Small intestine (tissue), 16 donors: ENCODE measurements at places on chromosomes 5 and 9. TPM values are rescaled to one million over a fixed set of nuclear protein-coding genes. Genes with fewer than 3 reads are reported as not detected.

The ANKRD31 gene
- 0.22 TPM for polyA plus RNA-seq

DNA sequence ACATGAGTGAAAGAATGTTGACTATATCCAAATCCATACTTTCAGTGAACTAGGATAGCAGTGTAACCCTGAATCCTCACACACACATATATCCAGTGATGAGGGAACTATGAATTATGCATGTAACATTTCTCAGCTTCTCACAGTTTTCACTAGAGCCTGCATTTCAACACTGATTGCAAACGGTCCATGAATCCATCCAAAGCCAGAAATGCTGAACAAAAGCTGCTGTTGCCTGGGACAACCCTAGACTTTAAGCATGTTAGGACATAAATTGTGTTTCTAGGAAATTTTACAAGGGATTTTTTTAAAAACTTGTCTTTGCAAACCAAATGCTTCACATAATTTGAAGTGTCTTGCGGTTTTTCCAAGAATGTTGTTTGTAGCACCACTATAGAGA is 2010.0 kb upstream of the WWC1 start:
- DNase-seq = no peak

The COL27A1 gene
- 123 TPM for polyA plus RNA-seq

The SLC34A3 gene
- polyA plus RNA-seq = 30.3 TPM

DNA sequence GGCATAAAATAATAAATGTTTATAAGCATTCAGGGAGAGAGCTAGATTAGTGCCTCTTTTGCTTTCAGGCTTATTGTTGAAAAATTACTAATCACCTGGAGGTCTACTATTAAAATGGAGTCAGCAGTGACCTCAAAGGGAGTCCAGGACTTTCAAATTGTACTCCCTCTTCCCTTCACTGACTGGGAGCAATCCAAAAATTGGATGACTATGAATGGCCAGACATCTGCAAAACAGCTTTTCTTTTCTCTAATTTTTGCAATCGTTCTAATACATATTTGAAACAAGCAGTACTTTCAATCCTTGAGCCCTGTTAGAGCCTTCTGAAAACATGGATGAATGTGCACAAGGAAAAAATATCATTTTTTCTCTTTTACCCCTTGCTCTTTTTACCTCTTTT is 461.8 kb downstream of the TMEM232 start:
- DNase-seq = no peak

DNA sequence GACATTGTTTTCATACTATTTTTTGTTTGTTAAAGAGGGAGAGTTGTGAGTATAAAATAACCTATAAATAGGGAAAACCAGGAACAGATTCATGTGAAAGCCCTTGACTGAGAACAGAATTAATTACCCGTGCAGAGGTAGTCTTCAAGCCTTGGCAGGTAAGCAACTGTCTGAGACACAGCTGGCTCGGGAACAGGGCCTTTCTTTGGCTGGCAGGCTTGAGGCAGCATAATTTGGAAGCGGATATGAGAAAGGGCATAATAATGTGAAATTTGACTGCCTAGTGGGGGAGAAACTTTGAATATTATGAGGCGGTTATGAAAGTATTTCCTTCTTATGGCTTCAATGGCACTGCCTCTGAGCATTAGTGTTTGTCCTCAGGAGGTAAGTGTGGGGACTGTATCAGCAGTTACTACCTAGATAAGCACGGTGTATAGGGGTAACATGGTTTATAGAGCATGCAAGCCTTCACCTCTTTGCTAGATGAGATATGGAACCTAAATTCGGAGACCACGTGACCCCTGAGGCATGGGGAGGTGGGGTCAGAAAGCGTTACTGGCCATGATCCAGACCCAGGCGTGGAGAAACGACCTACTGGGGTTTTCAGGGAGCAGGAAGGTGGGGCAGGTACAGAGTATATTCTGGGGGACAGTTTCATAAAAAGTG is 210.2 kb upstream of the GAS1 start:
- DNase-seq = no peak

GRCh38 chr9:75108571-75108970 is 20.3 kb downstream of the OSTF1 start:
- no peak for DNase-seq

The RGS14 gene
- polyA plus RNA-seq = 12.8 TPM

The SEMA5A gene
- 0.45 TPM for polyA plus RNA-seq

The C5orf52 gene
- not detected for polyA plus RNA-seq

The REEP2 gene
- polyA plus RNA-seq = 2.2 TPM

GRCh38 chr5:62569470-62569869 is 9.1 kb upstream of the LRRC70 start:
- DNase-seq = no peak

DNA sequence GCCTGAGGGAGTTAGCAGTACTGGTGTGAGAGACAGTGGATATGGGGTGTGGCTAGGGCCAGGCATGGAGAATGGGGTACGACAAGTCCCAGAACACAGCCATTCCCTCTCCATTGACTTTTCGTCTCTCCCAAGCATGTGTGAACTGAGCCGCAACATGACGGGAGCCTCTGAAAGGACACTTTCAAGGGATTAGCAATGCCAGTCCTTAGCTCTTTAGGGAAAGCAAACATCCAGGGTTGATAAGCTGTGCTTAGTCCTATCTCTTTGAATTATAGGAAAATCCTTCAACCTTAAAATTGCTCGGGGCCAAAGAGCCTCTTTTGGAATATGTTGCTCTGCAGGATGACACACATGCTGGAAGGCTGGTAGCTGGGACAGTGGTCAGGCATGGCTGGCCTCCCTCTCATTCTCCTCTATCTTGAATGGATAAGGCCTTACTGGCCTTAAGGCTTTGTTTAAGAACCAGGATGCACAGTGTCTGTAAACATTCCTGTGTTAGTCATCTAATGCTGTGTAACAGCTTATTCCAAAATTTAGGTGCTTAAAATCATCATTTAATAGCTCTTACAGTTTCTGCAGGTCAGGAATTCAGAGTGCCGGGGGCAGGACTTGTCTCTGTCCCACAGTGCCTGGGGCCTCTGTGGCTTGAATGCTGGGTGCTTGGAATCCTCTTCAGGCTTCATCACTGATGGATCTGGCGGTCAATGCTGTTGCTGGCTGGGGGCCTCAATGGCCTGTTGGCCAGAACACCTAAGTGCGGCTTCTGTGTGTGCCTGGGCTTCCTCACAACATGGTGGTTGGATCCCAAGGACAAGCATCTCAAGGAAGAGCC is 95.3 kb downstream of the PTTG1 start:
- DNase-seq = no peak

The RALGPS1 gene
- 53.3 TPM for polyA plus RNA-seq
